Bronchial epithelial cell (primary cell): ENCODE measurements at places on chromosomes 3 and 15. TPM values are rescaled to one million over a fixed set of nuclear protein-coding genes. Genes with fewer than 3 reads are reported as not detected.

DNA sequence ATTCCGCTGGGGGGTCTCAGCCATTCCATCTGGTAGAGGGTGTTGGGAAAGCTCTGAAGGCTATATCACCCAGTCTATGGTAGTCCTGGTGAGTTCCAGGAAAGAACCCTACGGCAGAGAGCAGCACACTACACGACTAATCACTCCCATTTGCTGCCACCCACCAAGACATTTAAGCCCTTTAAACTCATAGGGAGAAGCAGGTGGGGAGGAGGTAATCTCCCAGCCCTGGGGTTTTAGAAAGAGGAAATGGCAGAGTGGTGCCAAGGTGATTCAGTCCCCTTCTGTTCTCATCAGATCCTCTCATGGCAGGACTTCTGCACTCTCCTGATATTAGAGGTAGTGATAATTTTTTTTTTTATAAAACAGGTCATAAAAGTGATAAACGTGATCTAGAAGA is 10.6 kb upstream of the VWA5B2 start:
- no peak for DNase-seq

DNA sequence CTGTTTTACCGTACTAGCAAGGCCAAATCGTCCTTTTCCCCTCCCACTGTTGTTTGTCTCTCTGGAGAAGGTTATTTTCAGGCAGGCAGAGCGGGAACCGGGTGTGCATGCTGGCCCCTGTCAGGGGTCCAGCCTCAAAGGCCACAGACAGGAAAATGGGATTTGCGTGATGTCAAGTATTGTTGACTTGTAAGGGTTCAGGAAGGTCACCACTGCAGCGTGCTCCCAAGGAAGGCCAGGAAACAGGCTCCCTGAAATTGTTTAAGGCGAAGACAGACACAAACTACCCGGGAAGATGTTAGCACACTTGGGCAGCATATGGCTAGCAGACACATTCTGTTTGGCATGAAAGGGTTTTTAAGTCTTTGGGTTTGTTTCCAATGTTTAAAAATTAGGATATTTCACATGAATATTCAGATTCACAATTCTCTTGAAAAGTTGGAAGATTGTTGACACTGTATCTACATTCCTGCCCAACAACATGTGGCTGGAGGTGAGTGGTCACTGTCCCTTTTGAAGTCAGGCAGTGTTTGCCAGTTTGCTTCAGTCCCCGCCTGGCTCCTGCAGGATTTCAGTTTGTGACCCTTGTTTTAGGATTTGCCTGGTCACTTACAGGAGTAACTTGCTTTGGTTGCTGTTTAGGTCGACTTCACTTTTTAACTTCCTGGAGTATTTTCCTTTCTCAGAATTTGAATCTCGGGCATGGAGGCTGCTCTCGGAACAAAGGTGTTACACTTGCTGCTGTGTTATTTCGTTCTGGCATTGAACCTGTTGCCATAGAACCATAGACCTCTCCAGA is 90.4 kb downstream of the BDH1 start:
- DNase-seq: no peak

GRCh38 chr3:38563070-38563885 is 67.1 kb downstream of the EXOG start:
- no peak for DNase-seq

DNA sequence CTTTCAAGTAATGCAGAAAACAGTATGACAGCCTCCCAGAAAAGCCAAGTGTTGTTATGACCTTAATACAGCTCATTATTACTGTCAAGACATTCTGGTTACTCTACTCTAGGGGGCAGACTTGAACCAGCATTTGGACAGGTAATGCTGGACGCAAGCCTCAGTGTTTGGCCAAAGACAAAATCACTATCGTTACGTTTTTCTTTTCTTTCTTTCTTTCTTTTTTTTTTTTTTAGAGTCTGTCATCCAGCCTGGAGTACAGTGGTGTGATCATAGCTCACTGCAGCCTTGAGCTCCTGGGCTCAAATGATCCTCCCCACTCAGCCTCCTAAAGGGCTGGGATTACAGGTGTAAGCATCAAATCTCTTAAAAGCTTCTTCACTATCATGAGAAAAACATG is 29.4 kb upstream of the TMEM45A start:
- peak; percentile 63 for DNase-seq

- peak; percentile 44 for DNase-seq
Observed at GRCh38 chr15:99315636-99316035, 64.4 kb downstream of the LRRC28 start.

- DNase-seq: no peak
Observed at GRCh38 chr15:36769098-36769497, 189.7 kb downstream of the CDIN1 start.

DNA sequence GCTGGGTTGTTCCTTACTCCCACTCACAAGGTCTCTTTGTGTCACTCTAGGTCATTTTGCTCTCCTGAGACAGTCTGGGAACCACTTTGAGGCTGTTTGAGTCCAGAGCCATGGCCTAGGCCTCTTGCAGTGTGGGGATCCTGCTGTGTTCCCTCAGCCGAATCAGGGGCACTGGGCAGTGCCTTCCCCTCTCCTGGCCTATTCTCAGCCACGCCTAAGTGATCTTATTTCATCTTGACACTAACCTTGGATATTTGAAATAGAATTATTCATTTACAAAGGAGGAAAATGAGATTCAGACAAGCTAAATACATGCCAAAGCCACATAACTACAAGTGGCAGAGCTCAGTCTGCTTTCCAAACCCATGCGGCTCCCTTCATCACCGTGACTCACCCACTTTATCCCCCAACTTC is 557.2 kb upstream of the TBL1XR1 start:
- peak; percentile 50 for DNase-seq

DNA sequence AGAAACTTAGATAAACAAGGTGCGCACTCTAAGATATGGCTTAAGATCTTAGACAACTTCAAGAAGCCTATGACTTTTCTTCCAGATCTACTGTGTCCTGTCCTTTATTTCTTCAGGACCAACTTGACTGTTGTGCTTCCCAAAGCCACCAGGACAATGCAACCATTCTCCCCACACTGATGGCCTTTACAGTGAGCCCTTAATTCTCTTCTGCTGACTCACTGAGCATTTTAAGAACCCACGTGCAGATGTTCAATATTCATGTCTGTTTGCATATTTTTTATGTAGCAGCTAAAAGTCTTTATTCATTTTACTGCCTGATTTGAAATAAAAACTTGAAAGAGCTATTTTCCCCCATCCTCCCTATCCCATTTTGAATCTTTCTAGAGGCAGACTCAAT is 103.3 kb upstream of the SLC2A2 start:
- DNase-seq: no peak

DNA sequence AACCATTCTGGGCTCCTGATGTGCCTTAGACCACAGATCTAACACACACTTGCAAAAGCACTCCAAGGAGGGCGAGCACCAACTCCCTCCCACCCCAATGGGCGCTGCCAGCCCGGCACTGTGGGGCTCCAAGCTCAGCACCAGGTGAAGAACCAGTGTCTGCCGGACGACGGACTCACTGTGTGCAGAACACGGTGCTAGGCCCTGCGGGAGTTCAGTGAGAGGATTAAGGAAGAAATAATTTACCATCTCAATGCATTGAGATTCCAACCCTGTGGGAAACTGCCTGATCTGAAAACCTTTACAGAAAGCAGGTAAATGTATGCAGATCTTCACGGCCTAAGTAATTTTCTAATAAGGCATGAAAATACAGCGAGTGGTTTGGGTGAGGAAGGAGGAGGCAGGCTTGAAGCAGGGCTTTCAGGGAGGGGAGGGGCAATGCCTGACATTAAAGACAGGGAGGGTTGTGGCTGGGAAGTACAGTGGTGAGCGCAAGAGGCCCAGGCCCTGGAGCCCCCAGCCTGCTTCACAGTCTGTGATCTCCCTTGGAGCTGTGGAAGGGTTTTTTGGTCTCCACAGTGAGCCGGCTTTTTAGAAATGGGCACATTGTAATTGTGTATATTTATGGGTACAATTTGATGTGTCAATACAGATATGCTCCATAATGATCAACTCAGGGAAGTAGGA is 35.6 kb upstream of the CHRNB4 start:
- no peak for DNase-seq

- no peak for DNase-seq
Observed at GRCh38 chr3:195800240-195800639, 11.5 kb downstream of the MUC4 start.

- no peak for DNase-seq
Observed at GRCh38 chr3:132785292-132785691, 63.1 kb upstream of the NPHP3 start.

GRCh38 chr3:177382944-177383343 is 185.7 kb upstream of the TBL1XR1 start:
- DNase-seq: peak; percentile 61

GOLGA8S gene
- total RNA-seq: under 0.01 TPM in 1 of 2 replicates, not detected in the other

GOLGA6A gene
- 0.13 TPM in 1 of 2 replicates, not detected in the other for total RNA-seq
